ENCODE measurements at places on chromosomes 4 and X.

GRCh38 chrX:109719264-109719663 is 13.8 kb downstream of the ACSL4 start:
- H3K4me3 ChIP-seq: no peak overlapping the region
- no peak overlapping the region for H3K27ac ChIP-seq
- no peaks in the 10 kb centered on the region for H3K4me1 ChIP-seq

DNA sequence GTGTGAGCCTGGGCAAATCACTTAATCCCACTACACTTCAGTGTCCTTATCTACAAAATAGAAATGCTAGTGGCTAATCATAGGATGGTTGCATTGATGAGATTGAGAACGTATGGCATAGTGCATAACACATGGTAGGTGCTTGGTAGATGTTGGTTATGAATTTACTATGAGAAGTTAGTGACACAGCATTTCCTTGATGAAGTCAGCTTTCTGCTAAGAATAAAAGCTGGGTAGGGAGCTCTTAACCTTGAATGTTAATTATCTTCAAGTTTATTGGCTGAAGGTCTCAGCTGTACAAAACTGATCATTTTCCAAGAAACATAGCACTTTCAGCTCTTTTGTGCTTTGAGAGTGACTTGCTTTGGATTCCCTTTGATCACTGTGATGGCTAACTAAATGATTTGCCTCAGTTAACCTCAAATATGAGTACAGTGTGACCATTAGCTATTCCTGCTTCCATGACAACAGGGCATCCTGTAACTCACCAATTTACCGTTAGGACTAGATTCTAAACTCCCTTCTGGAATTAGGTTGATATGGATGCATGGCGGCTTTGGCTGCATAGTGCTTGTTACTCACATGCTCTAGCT is 17.8 kb downstream of the PDK3 start:
- no peaks in the 10 kb centered on the region for H3K36me3 ChIP-seq
- no peak overlapping the region for H3K4me3 ChIP-seq
- no peak overlapping the region for H3K27ac ChIP-seq
- no peaks in the 10 kb centered on the region for H3K27me3 ChIP-seq

DNA sequence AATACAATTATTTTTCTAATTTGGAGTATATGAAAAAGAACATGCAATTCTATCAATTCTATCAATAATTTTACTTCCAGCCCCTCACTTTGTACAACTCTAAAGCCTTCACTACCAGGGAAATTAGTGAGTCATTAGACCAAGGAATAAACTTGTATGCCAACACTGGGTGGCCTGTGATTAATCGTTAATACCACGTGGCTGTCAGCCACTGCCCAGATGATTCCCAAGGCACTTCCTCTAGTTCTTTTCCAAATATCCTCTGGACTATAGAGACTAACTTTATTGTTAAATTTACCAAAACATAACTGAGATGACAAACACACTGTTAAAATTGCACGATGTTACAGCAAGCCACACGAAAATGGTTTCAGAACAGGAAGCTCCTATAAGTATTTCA is 45.7 kb downstream of the MID1 start:
- DNase-seq: peak; percentile 38
- no peaks in the 10 kb centered on the region for H3K36me3 ChIP-seq
- H3K27ac ChIP-seq: no peak overlapping the region
- H3K4me3 ChIP-seq: no peak overlapping the region
- H3K4me1 ChIP-seq: peaks cover 9% of the 10 kb centered on the region

DNA sequence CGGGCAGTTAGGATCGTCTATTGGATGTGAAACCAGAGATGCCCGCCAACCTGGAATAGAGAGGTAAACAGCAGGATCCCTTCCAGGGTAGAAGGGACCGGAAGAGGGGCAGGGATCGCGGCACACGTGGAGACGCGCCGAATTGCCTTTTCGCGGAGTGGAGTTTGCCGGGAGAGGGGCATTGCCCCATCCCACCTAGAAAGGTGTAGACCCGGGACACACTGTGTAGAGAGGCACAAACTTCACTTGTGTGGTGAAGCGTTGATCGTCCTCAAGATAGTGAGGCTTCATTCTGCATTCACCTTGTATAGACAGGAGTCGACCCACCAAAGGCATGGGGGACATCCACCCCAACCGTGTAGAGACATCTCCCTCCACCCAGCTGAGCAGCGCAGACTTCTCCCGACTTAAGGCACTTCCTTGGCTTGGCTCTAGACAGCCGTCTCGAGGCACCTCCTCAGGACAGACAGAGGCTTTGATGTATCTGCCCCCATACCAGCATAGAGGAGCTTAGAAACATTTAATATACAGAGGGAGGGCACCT is 410 bp downstream of the GNL3L start:
- H3K27ac ChIP-seq: peak overlapping the region; percentile 82
- no peaks in the 10 kb centered on the region for H3K36me3 ChIP-seq
- H3K27me3 ChIP-seq: no peaks in the 10 kb centered on the region
- H3K4me1 ChIP-seq: no peaks in the 10 kb centered on the region
- DNase-seq: no peak
- H3K4me3 ChIP-seq: peak overlapping the region; percentile 93

DNA sequence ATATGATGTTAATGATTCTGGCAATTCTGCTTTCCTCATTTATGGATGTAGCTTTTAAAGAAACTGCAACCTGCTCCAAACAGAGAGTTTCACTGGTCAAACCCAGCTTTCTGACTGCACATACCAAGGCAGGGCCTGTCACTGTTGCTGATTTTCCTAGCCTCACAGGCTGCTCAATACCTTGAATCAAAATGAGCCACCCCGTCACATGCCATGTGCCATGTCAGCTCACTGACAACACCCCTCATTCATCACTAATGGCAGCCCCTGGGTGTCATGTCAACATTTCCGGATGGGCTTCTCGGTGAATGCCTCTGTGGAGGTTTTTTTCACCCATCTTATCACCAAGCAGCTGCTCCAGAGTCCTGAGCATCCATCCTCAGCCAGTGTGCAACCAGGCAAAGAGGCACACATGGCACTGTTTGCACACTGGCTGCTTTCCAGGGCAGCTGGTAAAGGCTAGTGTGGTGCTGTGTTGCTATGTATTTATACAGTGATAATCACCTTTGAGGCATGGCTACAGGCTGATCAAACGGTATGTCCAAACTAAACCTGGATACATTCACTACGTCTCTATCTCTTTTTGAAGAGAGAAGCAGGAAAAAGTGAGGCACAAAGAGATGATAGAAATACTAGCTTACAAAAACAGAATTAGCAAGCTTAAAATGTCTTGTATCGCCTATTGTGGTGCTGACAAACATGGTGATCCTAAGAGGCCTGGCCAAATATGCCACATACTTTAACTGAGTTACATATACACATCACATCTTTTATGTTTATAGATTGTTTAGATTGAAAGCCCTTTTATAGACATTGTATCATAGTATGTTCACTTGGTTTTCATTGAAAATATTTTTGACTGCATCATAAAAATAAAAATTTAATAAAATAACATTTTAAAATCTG is 94.6 kb upstream of the INPP4B start:
- no peaks in the 10 kb centered on the region for H3K36me3 ChIP-seq
- H3K27ac ChIP-seq: no peak overlapping the region
- no peaks in the 10 kb centered on the region for H3K4me1 ChIP-seq
- no peak for DNase-seq
- H3K27me3 ChIP-seq: no peaks in the 10 kb centered on the region
- no peak overlapping the region for H3K4me3 ChIP-seq

DNA sequence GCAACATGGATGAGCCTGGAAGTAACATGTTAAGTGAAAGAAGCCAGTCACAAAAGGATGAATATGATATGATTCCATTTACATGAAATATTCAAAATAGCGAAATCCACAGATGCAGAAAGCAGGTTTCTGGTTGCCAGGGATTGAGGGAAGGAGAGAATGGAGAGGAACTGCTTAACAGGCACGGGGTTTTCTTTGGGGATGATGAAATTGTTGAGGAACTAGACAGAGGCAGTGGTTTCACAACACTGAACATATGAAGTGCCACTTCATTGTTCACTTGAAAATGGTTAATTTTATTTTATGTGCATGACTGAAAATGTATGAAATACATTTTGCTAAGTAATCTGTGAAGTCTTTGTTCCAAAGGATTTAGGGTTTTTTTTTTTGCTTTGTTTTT is 182.5 kb upstream of the TBL1X start:
- no peak for DNase-seq
- H3K36me3 ChIP-seq: no peaks in the 10 kb centered on the region
- no peaks in the 10 kb centered on the region for H3K27me3 ChIP-seq
- no peak overlapping the region for H3K27ac ChIP-seq

DNA sequence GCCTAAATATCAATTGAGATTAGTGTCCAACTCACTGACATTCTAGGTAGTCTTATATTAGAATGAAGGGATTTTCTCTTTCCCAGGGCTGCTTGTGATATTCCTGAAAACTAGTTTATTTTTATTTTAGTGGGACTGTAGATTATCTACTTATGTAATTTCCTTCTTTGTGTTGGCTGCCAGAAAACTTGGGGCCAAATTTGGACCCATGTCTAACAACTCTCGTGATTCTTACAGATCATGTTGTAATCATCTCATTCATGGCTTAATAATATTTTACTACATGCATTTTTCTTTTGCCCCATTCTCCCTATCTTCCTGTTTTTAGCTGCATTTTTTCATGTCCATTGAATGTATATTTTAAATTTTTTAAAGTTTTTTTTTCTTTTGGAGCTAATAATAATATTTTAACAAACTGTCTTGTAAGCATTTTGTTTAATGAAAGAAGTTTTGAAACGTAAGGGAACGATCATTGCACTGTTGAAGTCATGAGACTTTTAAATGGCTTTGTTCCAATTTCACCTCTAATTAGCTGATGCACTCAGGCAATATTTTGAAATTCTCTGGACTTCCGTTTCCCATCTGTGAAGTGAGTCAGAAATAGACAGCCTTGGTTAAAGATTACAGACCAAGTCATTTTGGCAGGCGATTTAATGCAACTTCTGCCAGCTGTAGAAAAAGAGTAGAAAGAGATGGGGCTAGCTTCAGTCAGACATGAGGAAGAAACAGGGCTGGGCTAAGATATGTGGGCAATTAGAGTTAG is 14.3 kb upstream of the TDO2 start:
- DNase-seq: peak; percentile 93
- peaks cover 3% of the 10 kb centered on the region for H3K4me1 ChIP-seq
- no peak overlapping the region for H3K4me3 ChIP-seq
- H3K27me3 ChIP-seq: no peaks in the 10 kb centered on the region
- no peaks in the 10 kb centered on the region for H3K36me3 ChIP-seq

DNA sequence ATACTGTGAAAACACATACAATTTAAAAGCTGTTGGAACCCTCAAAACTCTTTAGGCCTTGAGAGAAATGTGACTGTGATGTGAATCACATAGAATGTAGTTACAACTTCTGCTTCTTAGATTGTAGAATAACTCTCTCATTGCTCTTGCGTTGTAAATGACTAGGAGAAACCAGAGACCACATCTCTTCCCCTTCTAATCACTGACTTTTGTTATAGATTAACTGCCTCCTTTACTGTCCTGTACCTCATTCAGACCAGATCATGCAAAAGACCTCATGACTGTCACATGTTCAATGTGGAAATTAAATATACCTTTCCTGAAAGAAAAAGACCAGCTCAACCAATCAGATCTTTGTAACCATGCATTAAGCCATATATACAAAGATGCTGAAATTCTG is 43.2 kb upstream of the NEIL3 start:
- H3K27me3 ChIP-seq: no peaks in the 10 kb centered on the region
- no peak overlapping the region for H3K4me3 ChIP-seq
- no peaks in the 10 kb centered on the region for H3K4me1 ChIP-seq
- DNase-seq: no peak

DNA sequence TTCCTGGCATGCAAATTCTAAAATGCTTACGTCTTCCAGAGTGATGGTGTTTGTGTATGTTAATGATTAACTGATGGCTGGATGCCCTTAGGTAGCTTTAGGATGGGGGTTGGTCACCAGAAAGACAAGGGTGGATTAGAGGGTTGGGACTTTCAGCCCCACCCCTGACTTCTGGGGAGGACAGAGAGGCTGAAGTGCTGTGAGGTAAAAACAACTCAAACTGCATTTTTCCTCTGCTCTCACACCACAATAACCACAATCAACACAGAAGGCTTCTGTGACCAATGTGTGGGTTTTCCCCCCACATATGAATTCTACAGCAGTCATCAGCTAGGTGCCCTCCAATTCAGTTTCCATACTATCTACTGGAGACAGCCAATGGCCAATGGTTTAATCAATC is 18.7 kb upstream of the DDIT4L start:
- no peaks in the 10 kb centered on the region for H3K4me1 ChIP-seq
- no peaks in the 10 kb centered on the region for H3K36me3 ChIP-seq
- no peaks in the 10 kb centered on the region for H3K27me3 ChIP-seq
- peak; percentile 27 for DNase-seq
- no peak overlapping the region for H3K27ac ChIP-seq

DNA sequence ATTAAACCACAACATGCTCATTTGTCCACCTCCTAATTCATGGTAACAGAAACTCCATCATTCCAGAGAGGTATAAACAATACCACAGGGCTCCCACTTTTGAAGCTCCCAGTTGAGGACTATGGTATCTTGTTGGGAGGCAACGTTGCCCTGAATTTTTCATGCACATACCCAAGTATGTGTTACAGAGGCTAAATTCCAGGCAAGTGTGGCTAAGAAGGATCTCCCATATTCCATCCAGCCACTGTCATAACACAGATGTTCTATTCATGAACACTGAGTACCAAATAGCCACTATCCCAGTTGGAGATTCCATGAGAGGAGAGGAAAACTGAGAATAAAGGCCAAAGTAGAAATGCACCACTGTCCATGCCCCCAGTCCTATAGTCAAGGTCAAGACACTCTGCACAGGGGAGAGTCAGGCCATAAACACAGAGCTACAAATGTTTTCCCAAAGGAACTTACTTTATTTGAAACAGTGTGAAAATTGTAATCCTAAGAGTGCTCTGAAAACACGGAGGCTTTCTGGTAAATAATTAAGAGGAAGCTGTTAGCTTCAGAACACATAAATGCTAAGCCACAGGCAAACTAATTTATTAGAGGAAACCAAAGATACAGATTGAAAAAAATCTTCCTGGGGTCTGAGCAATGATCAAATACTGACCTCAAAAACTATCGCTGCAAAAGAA is 42.4 kb upstream of the TMPRSS11B start:
- no peaks in the 10 kb centered on the region for H3K27me3 ChIP-seq
- no peaks in the 10 kb centered on the region for H3K4me1 ChIP-seq
- H3K4me3 ChIP-seq: no peak overlapping the region
- no peak overlapping the region for H3K27ac ChIP-seq

DNA sequence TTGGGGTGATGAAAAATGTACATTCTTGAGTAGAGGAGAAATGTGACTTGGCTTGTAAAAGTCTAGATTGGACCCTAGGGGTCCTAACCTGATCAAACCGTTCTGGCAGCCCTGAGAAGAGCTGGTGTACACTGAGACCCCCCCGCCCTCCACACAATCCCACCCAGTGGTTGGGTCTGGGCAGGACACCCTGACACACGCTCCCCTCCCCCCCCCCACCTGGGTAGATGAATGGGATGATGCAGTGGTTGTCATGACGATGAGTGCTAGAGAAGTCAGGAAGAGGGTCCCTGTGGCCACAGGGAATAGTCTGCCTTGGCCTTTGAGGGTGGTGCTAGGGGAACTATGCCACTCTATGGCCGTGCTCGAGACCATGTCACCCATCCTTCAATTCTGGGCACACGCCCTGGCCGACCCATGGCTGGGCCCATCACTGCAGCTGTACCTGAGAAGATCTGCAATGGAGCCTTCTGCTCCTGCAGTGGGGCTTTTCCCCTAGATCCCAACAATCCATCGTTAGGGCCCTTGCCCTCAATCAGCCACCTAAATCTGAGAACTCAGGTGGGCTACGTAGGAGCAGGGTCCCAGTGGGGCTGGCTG is 4.4 kb downstream of the CDK16 start:
- H3K4me3 ChIP-seq: no peak overlapping the region
- peaks cover 20% of the 10 kb centered on the region for H3K36me3 ChIP-seq
- no peak overlapping the region for H3K27ac ChIP-seq
- DNase-seq: no peak

Data from fibroblast of lung (primary cell).